Ammon's horn (tissue), 1 donor: ENCODE measurements at places on chromosomes 2 and 18.

DNA sequence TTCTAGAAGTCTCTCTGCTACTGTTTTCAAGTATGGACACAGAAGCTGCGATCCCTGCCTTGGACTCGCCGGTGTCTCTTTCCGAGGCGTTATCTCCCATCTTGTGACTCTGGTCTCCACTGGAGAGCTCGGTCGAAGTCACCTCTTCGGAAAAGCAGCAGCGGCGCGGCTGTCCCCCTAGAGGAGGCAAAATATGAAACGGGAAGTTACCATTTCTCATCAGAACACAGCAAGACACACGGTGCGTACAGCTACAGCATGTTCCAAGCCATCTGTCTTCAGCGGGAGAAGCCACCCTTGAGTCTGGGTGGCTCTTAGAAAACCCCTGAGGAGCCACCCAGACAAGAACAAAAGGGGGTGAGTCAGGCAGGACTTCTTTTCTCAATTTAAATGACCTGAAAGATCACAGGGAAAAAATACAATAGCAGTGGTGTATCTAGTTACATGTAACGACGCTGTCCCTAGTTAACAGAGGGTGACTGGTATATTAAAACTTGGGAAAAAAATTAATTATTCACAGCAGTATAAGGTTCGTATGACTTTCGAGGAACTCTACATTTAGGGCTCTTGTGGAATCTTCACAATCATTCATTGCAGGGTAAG, 114.8 kb downstream of the ZNF516 start:
- DNase-seq: no peak

DNA sequence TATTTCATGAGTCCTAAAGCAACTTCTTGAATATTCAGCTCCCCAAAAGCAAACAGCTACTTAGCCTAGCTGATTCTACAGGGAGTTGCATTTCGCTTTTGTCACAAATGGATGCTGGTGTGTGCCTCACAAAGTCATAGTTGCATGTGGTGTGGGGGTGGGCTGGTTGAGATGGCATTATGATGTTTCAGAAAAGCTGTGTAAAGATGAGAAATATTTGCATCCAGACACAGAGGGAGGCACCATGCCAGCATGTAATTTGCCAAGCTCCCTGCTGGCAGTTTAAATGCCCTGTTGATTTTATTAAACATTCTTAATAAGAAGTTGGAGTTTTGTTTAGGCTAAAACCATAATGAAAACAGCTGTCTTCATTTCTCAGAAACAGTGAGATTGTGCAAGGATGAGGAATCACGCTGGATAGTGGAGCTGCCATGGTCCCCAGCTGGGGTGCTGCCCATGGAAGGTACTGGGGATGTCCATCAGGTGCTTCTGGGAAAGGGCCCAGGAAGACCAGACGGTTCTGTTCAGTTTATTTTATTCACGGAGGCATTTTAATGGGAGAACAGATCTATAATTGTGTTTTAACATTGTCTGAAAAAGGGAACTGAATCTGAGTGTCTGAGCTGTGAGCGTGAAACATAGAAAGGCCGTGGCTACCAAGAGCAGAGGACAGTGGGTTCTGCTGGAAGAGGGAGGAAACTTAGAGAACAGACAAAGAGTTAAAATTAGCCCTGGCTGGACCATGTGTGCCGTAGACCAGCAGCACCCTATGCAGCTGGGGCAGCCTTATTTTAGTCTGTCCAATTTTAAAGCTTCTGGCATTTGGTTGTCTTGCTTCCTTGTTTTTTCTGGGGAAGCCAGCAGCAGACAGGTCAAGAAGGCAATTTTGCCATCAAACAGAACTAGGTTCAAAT, 177.1 kb downstream of the FAM210A start:
- DNase-seq: peak; percentile 72

DNA sequence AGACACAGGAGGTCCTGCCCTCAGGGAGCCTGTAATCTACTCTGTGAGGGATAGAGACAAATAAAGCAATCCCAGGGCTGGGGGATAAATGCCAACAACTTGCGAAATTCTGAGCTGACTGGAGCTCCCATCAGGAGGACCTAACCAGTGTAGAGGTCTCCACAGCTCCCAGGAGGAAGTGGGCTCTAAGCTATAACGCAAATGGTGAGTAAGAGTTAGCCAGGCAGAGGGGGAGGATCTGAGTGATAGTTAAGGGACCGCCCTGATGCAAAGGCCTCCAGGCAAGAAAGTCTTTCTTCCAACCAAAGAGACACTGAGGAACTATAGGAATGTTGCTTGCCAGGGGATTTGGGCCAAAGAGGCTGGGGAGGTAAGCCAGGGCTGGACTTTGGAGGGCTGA, 16.0 kb upstream of the ZNF532 start:
- DNase-seq: no peak

GRCh38 chr2:45242161-45242741, 233.0 kb upstream of the SIX2 start:
- peak; percentile 73 for DNase-seq

DNA sequence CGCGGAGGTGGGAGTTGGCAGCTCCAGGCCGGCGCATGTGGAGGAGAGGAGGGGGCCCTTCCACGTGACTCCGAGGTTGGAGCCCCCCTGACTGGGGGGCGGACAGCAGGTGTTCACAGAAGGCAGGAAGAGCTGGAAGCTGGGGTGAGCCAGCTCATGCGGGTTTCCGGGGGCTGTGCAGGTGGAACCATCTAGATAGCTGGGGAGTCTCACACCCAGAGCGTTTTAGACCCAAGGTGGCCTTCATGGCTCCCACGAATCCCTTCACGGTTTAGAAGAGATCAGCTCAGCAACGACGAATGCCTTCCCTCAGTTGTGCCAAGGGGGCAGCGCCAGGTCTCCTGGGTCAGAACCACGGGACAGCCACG, 740.5 kb upstream of the SALL3 start:
- DNase-seq: no peak

- DNase-seq: no peak
Observed at GRCh38 chr2:176935543-176936102, 277.0 kb upstream of the HNRNPA3 start.
